ENCODE measurements at places on chromosomes 13 and 19. TPM values are rescaled to one million over a fixed set of nuclear protein-coding genes. Genes with fewer than 3 reads are reported as not detected.
A peak's percentile ranks its signal among the peaks of the same experiment; 100 is the strongest.

DNA sequence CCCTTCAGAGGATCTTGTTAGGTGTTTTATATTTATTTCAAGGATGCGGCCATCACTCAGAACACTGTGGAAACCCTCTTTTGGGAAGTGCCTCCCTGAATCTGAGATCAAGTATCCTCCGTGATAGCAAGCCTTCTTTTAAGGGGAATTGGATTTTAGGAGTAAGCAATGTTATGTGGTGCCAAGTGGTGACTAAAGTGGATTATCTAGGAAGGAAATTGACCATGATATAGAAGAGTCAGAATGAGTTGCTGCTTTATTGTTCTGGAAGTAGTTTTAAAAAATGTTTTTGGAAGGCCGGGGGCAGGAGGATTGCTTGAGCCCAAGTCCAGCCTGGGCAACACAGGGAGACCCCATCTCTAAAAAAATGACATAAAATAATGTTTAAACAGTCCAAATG lies 6.7 kb downstream of the ERCC5 start:
- no peak for DNase-seq

- no peak for DNase-seq
Measured at GRCh38 chr19:33493401-33494275, 28.0 kb downstream of the PEPD start.

Gene PGLYRP2
- not detected for total RNA-seq

Gene SPTBN4
- 1.3 TPM for total RNA-seq

GRCh38 chr13:98676239-98676638 lies 76.2 kb downstream of the SLC15A1 start:
- no peak for DNase-seq

- DNase-seq, result no peak
Measured at GRCh38 chr13:102680133-102680717, 14.6 kb downstream of the METTL21C start.

Gene ELOF1
- total RNA-seq, result 48.1 TPM

- no peak for DNase-seq
Measured at GRCh38 chr13:75194717-75195462, 287.1 kb downstream of the TBC1D4 start.

Gene ZNF442
- 0.05 TPM for total RNA-seq

Gene ATXN8OS
- not detected for total RNA-seq

DNA sequence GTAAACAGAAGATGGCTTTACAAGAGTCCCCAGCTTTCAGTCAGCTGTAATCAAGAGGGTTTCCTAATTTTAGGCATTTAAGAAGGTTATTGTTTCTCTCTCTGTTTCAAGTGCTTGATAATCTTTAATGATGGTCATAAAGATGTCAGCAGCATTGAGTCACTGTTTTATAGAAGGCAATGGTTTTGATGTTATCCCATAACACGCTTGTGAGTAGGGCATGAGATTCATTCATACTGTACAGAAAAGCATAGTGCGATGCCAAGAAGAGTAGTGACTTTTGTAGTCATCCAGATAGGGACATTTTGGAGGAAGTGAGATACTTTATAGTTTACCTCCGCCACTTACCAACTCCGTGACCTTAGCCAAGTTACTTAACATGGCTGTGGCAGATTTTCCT lies 364.2 kb upstream of the SLC10A2 start:
- DNase-seq, result peak; percentile 33

- DNase-seq, result no peak
Measured at GRCh38 chr13:60167121-60167520, 3.4 kb upstream of the DIAPH3 start.

GRCh38 chr13:113209336-113209758 lies at the start of gene CUL4A:
CUL4A (plus strand) TSS chr13:113209613; CDS start chr13:113209628, 15 bp downstream.
- peak; percentile 83 for DNase-seq

DNA sequence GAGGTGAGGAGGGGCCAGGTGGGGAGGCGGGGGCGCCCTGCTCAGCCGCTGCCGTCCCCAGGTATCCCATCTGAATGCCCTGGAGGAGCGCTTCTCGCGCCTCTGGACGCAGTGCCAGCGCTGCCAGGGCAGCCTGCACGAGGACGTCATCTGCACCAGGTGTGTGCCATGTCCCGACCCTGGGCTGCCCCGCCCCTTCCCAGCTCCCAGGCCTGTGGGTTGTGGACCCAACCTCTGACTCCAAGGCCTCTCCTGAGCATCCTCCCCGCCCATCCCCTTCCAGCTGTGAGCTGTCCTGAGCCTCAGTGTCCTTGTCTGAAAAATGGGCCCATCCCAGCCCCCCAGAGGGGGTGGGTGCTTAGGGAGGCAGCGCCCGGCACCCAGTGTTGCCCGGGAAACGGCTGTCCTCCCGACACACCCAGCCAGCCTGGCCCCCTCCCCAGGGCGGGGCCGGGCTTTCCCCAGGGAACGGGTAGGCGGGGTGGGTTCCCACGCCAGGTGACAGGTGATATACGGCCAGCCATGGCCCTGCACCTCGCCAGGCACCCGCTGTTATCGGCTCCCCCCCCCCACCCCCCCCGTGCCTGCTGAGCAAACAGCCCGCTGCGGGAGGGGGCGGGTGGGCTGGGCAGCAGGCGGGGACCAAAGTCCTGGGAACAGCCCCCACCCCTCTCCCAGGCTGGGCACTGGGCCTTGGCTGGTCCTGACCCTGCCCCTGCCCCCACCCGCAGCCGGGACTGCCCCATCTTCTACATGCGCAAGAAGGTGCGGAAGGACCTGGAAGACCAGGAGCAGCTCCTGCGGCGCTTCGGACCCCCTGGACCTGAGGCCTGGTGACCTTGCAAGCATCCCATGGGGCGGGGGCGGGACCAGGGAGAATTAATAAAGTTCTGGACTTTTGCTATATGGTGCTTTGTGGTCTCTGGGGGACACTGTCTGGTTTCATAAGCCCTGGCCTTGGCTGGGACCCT lies 1.3 kb upstream of the SPIB start:
- DNase-seq, result peak; percentile 57

DNA sequence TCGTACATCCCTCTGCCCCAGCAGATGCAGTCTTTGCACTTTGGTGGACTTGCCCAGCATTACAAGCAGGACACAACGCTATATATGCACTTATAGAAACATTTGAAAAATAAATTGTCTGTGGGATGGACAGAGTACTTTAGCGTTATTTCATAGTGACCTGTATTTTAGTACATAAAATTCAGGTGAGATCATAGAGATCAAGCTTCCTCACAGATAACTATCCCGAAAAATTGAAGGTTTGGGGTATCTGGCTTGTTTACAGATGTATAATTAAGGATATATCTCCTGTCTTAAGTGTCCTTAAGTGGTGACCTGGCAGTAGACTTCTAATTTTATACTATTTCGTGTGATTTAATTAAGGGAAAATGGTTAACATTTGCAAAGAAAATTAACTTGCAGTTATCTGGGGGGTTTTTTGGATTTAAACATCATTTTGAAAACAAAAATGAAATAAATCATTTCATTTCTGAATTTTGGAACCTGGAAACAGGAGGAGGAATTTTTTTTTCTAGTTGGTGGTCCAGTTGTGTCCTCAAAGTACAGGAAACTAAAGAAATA lies 977 bp upstream of the MAB21L1 start:
- no peak for DNase-seq

GRCh38 chr19:44677019-44677811 lies 5.9 kb downstream of the CEACAM19 start:
- peak; percentile 47 for DNase-seq

Gene CLEC4M
- not detected for total RNA-seq

Gene CEBPA
- total RNA-seq, result 21.3 TPM

All from HT-29 (cell line).